Activated CD4-positive, alpha-beta T cell treated with anti-CD3 and anti-CD28 coated beads for 24 hours (primary cell): ENCODE measurements at places on chromosomes 2 and 18.

GRCh38 chr18:79529991-79530390, 134.3 kb downstream of the NFATC1 start:
- no peak for DNase-seq

GRCh38 chr2:49359721-49360406, 205.5 kb upstream of the FSHR start:
- no peak for DNase-seq

GRCh38 chr2:30060562-30060961, 86.2 kb upstream of the YPEL5 start:
- no peak for DNase-seq

DNA sequence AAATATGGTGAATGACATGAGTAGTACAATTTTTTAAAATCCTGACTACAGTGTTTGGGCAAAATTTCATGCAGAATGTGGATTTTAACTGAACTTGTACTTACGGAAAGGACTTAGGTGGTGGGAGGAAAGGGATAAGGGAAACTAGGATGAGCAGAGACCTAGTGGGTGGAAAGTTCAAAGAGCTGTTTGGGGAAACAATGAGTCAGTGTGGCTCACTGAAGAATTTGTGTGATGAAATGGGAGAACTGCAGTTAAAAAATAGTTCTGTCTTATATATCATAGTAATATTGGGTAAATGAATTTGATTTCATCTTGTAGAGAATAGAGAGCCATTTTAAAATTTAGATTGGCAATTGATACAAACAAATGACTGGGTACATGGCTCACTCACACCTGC, 220.1 kb upstream of the CTAGE1 start:
- DNase-seq: no peak

GRCh38 chr2:224223851-224224555, 177.9 kb downstream of the FAM124B start:
- DNase-seq: no peak

- no peak for DNase-seq
Observed at GRCh38 chr2:237156857-237157779, 71.4 kb downstream of the COPS8 start.

GRCh38 chr2:32783933-32784332, 156.1 kb downstream of the TTC27 start:
- no peak for DNase-seq

DNA sequence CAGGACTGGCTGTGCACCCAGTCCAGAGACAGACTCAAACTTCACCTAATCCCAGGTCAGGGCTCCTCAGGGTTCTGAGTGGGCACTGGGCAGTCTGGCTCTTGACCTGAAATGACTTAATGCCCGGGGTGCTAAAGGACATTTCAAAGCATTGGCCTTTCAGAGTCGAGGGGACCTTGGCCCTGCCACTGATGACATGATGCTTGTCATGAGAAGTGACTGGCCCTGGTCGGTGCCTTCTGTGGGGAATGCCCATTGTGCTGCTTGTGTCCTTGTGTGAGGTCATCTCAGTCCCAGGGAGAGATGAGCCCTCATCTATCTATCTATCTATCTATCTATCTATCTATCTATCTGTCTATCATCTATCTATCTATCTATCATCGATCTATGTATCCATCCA, 81.3 kb downstream of the CTAGE1 start:
- DNase-seq: no peak

- DNase-seq: no peak
Observed at GRCh38 chr2:221478485-221478863, 93.6 kb downstream of the EPHA4 start.

GRCh38 chr2:36266536-36267121, 88.9 kb upstream of the CRIM1 start:
- no peak for DNase-seq

- DNase-seq: no peak
Observed at GRCh38 chr2:86360776-86361175, 23.4 kb upstream of the REEP1 start.

DNA sequence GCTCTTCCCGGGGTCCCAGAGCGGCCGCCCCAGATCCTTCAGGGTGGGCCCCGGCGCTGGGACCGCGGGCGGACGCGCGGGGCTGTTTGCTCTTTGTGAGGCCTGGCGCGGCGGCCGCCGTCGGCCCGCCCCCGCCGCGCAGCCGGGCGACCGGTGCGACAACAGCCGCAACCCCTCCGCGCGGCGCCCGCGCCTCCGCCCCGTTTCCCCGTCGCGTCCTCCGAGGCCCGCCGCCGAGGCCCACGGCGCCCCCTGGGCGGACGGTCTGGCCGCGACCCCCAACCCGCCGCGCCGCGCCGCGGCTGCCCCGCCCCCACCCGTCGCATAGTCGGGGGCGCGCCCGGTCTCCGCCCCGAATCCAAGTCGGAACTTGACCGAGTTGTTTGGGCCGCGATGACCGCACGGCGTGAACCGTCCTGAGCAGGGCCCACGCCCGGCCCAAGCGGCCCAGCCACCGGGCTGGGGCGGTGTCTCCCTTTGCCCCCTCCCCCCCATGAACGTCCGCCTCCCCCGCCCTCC, 448 bp downstream of the YPEL5 start:
- no peak for DNase-seq

DNA sequence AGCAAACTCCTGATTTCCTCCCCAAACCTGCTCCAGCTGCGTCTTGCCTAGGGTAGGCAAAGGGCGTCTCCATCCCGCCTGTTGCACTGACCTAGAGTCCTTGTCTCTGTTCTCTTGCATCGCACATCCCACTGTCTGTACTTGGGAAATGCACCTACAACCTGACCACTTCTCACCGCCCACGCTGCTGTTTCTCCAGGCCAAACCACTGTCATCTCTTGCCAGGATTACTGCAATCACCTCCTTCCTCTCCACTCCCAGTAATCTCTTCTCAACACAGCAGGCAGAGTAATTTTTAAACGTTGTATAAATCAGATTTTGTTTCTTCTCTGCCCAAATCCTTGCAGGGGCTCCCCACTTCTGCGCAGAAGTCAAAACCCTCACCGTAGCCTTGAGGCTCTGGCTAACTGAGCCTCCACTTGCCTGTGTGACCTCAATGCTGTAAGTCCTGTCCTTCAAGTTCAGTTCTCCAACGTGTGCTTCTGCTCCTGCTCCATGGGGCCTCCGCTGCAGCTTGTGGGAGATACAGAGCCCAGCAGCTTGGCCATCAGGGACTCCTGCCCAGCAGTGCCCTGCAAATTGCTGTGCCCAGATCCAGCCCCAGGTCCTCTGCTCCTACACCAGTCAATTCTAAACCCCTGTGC, 27.7 kb upstream of the SEMA4C start:
- no peak for DNase-seq

- no peak for DNase-seq
Observed at GRCh38 chr2:212193056-212193455, 345.5 kb downstream of the ERBB4 start.

- DNase-seq: no peak
Observed at GRCh38 chr2:40348038-40348437, 103.9 kb downstream of the SLC8A1 start.

- no peak for DNase-seq
Observed at GRCh38 chr2:38533180-38533579, 69.5 kb downstream of the HNRNPLL start.

DNA sequence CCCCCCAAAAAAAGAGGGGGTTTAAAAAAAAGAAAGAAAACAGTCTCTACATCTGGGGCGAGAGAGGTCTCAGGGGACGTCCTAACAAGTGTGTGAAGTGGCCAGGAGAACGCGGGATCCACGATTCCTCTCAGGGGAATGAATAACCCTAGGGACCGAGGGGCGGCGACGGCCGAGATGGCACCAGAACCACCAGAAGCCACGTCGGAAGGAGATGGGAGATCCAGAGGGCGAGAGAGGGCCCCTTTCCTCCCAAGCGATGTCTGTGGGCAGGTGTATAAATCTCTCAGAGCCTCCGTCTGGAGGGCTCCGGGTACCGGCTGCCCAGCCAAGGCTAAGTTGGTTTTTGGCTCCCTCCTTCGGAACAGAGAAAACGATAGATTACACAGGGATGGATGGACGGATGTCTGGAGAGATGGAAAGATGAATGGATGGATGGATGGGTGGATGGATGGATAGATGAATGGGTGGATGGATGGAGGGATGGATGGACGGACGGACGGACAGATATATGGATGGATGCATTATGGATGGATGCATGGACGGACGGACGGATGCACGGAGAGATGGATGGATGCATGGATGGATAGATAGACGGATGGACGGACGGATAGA, 1.7 kb downstream of the EPHA4 start:
- no peak for DNase-seq

DNA sequence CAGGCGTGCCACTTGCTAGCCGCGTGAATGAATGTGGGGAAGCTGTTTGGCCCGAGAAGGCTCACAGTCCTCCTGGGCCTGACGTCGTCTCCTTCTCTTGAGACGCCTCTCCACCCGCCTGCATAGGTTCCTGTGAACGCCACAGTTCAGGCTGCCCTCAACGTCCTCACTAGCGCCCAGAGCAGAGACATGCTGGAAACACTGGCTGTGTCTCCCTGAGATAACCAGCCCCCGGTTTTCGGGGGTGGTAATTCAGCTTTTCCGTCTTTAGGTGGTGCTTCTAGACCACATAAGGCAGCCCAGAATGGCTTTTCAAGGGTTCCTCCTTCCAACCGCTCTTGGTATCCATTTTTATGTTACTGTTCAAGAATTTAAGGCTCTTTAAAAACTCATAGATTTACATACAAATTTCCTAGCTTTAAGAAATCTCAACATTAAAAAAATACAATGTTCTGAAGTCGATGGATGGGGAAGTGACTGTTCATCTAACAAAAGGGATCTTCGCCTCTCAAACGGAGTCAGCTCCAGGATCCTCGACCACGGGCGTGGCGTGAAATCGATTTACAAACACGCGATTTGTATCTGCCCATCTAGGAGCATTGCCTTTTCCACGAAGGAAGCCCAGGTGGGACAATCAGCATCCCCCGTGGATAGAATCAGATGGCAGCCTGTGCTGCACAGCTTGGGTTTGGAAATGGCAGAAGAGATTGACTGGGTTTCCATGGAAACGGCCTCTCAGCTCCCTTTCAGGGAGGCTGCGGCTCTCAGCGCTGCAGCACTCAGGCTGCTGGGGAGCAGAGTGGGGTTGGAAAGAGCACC, 110.6 kb upstream of the PXDN start:
- no peak for DNase-seq

GRCh38 chr2:197445746-197446145, 7.6 kb upstream of the COQ10B start:
- no peak for DNase-seq

GRCh38 chr18:23793051-23793450, 103.8 kb downstream of the LAMA3 start:
- no peak for DNase-seq

DNA sequence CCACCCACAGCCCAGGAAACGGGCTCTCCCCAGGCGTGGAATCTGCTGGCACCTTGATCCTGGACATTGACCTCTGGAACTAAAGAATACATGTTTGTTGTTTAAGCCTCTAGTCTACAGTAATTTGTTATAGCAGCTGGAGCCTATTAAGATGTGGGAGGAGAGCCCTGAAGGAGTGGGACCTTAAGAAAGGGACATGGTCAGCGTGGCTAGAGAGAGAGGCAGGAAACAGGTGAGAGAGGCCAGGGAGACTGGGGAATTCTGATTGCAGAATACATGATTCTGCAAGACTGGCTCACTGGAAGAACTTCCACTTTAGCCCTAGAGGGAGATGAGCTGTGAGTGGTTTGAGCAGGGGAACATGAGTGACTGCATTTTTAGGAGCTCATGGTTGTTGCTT, 83.2 kb downstream of the CD8B2 start:
- DNase-seq: no peak

GRCh38 chr2:229775614-229776313, 61.4 kb upstream of the DNER start:
- no peak for DNase-seq

DNA sequence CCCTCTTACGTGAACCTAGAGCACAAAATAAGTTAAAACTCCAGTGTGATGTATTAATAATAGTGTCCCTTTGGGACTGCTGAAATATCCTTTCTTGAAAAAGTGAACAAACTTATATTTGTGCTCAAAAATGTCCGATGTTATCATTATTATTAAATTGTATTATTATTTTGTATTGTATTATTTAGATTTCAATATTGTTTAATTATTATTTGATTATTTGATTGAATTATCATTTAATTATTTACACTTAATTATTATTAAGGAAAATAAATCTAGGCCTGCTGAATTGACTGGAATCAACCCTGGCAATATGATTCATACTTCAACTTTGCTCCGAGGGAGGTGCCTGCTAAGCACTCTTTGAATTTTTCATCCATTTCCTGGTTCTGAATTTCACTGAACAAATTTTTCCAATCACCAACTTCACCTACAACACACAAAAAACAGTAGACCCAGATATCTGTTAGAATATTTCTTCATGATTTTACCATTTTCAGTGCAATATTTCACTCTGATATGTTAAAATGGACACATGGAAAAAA, 10.9 kb upstream of the EIF2AK2 start:
- DNase-seq: no peak

- DNase-seq: no peak
Observed at GRCh38 chr2:230318190-230319121, 8.5 kb upstream of the SP140L start.

- DNase-seq: no peak
Observed at GRCh38 chr18:55699233-55699765, 111.3 kb upstream of the TCF4 start.

DNA sequence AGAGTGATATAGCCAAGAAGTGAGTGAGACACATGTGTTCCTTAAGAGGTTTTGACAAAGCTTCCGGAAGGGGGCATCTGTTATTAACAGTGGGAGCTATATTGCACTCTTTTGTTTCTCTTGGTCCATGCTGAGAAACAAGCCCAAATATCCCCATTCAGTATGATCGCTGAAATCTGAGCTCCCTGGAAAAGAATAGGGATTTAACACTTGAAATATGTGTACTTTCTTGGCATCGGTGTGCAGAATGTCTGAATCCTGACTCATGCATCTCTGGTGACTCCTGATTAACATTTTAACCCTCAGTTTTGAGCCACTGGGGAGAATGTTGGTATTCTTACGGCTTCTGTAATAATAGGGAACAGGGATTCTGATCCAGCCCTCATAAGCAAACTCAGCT, 448.1 kb downstream of the TSN start:
- no peak for DNase-seq

DNA sequence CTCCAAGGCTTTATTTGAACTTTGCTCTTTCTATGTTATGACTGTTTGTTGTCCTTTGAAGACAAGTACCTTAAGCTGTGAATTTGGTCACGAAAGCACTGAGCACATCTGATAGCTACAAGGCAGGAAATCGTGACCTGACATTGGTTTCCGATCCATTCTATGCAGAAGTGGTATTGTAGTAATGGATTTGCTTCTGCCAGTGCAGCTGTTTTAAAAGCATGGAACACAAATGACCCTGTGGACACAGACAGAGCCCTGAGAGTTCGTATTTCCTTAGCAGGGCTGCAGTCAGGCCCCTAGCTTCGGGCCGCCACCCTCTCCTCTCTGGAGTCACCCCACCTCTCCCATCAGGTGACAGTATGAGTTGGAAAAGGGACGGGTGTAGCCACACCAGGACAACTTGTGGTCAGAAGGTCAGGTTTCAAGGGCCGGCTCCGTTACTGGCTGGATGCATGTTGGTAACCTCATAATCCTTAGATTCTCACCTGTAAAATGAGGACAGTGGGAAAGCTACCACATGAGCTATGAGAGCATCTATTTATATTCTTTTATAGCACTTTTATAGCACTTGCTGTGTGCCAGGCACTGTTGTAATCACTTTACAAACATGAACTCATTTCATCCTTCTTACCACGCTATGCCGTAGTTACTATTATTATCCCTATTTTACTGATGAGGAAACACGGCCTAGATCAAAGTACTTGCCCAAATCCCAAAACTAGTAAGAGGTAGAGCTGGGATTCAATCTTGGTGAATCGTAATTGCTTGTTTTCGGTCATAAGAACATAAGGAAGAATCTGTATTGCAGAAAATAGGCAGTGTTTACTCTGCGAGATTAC, 70.2 kb downstream of the SPATS2L start:
- DNase-seq: no peak

- no peak for DNase-seq
Observed at GRCh38 chr2:201673546-201673945, 24.9 kb downstream of the MPP4 start.
